ENCODE measurements at places on chromosomes 3 and 15. TPM values are rescaled to one million over a fixed set of nuclear protein-coding genes. Genes with fewer than 3 reads are reported as not detected.

Gene SLC22A14
- not detected for total RNA-seq

Gene GNAI2
- total RNA-seq, result 217 TPM

Gene DOCK3
- total RNA-seq, result 1.1 TPM

DNA sequence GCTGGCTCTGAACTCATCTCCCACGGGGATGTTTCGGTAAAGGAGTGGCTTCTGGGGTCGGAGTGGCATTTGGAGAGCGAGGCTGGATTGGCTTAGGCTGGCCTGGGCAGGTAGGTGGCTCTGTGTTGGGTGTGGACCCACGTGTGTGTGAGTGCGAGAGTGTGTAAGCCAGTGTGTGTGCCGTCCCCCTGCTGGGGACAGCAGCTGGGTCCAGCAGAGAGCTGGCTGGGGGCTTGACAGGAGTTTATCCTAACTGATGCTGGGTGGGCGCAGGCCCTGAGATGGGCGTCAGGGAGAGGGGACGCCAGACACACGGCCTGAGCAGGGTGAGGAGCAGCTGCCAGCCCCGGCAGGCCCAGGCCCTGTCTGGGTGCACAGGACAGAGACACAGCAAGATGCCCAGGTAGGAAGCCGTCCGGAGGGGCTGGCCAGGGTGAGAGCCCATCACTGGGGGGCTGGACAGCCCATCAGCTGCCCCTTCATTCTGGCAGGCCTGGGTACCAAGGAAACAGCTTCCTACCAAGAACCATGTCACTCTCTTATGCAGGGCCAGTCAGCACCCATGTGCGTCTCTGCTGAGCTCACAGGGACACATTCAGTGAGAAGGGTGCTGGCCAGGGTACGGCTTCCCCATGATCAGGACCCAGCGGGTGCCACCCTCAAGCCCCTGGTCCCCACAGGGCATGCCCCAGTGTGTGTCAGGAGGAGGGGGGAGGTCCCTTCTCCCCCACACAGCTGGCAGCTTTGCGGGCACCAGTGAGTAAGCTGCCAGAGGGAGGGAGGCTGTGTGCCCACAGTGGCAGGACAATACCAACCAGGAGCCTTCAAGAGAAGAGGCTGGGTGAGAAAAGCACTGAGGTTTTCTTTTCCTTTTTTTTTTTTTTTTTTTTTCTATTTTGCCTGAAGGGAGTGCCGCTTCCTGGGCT, 1.1 kb downstream of the PAK6 start:
- no peak for DNase-seq

DNA sequence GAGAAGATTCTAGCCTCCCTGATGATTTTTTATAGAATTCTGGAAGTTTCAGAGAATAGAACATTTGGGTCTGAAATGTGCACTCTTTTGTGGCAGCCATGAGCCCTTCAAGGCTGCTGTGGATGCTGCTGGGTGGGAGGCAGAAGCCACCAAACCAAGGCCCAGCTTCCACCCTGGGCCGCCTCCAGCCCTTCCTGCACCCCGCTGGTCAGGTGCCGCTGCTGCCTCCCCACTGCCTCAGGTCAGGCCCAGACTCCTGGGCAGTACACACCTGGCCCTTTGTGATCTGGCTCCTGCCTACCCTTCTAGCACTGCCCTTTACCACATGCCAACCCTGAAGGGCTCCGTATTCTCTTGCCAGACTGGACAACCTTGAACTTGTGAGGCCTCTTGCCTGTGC, 28.3 kb downstream of the PPCDC start:
- no peak for DNase-seq

DNA sequence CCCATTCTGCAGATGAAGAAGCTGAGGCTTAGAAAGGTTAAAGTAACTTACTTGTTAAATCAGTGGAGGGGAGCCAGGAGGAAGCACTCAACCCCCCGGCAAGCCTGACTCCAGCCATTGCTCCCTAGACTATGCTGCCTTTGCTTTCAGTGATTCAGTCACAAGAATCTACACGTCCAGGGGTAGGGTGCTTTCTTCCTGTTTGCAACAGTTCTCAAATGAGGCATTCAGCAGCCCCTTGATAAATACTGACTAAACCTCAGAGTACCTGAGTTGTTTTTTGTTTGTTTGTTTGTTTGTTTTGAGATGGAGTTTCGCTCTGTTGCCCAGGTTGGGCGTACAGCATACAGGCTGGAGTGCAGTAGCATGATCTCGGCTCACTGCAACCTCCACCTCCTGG, 28.6 kb downstream of the MAGEF1 start:
- DNase-seq, result no peak

DNA sequence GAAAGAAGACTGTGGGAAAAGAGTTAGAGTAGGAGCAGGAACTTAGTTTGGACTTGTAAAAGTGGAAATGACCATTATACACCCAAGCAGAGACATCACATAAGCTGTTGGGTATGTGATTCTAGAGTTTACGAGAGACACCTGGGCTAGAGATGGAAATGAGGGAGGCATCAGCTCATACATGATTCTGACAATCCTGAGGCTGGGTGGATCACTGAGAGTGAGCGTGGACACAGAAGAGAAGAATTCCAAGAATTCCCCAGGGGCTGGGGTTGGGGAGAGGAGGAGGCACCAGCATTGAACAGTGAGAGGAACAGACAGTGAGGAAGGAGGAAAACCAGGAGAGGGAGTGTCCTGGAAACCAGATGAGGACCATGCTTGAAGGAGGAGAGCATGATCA, 113.5 kb downstream of the KCNAB1 start:
- DNase-seq, result no peak

DNA sequence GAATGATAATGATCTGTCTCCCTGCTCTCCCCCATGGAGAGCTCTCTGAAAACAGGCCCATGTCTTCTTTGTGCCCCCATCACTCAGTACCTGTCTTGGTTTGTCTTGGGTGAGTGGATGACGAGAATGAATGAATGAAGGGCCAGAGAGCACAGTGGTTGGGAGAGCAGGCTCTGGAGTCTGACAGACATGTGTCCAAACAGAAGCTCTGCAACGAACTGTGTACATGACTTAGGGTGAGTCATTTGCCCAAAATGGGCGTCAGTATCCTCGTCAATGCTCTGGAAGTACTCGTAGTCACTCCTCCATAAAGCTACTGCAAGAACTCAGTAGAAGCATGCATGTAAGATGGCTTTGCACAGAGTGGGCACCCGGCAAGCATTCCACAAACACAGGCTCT, 170.2 kb upstream of the TLE3 start:
- no peak for DNase-seq

- no peak for DNase-seq
These were observed 2.8 kb downstream of the TRNT1 start for GRCh38 chr3:3129579-3129978.

DNA sequence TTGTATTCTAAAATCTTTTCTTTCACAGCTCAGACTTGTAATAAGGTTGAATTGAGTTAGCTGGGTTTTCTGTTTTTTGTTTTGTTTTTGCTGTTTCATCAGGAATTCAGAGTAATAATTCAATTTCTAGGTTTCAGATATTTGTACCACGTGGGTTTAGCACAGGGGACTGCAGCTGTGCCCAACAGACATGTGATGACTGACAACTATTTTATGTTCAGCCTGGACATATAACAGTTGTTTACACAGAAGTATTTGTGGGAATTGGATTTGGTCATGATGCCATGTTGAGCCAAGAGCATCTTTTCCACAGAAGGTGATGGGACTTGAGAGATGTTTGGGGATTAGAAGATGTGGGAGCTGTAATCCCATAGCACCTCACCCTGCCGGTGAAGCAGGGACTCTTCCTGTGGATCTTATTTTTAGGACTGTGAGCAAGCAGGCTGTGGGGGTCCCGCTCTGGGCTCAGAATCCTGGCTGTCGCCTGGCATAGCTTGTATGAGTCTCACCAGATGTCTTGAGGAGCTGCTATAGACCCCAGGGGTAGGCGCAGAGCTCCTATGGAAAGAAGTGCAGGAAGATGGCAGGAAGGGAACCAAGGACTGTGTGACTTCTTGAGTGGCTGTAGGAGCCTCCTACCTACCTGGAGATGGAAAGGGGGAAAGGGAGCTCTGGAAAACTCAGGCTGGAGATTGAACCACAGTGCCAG, 23.7 kb downstream of the PXYLP1 start:
- no peak for DNase-seq

DNA sequence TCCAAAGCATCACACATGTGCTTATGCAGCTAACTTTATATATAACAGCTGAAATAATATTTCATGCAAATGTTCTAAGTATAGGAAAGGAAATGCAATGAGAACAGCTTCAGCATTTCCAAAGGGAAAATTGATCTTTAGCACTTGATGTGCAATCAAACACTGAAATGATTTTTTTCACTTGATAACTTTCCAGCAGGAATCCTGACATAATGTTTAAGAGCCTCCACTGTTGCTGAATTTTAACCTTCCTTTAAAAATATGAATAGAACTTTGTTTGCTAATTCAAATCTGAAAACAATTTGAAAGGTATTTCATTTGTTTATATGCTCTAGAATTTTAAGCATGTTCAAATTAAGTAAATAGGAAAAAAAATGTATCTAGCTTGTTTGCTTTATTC, 96.9 kb upstream of the STRIT1 start:
- DNase-seq, result no peak

GRCh38 chr3:58260261-58260731, 22.7 kb downstream of the ABHD6 start:
- DNase-seq, result no peak

Gene CPLX3
- 0.16 TPM for total RNA-seq

GRCh38 chr3:136734382-136735070, 17.7 kb downstream of the STAG1 start:
- DNase-seq, result no peak

- DNase-seq, result no peak
These were observed 395 bp downstream of the ZFAND6 start for GRCh38 chr15:80059786-80060355.

Gene CELF6
- total RNA-seq, result 2.4 TPM

- DNase-seq, result peak; percentile 39
These were observed 17.6 kb downstream of the C15orf62 start for GRCh38 chr15:40787344-40787841.

DNA sequence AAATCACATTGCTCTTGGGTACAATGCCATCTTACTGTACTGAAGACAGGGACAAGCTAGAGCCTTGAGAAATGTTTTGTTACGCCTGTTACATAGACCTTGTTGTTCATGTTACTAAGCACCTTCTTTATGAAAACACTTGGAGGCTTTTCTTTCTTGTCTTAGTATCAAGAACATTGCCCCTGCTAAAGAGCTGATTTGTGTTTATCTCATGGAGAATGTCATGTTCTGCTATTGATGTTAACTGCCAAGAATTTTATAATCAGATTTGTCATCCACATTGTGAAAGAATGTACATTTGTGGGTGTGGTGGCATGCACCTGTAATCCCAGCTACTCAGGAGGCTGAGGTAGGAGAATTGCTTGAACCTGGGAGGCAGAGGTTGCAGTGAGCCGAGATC, 431.3 kb upstream of the MDFIC2 start:
- no peak for DNase-seq
